Thoracic aorta (tissue), 2 donors: ENCODE measurements at places on chromosomes 7 and 10. TPM values are rescaled to one million over a fixed set of nuclear protein-coding genes. Genes with fewer than 3 reads are reported as not detected.

LIPM gene
- not detected for total RNA-seq

ACSL5 gene
- total RNA-seq, result 16.7 TPM

HOXA6 gene
- total RNA-seq, result not detected

FAM221A gene
- total RNA-seq, result 16.8 TPM

- no peak for DNase-seq
These were observed 88.0 kb upstream of the ADAM12 start for GRCh38 chr10:126476246-126476645.

DNA sequence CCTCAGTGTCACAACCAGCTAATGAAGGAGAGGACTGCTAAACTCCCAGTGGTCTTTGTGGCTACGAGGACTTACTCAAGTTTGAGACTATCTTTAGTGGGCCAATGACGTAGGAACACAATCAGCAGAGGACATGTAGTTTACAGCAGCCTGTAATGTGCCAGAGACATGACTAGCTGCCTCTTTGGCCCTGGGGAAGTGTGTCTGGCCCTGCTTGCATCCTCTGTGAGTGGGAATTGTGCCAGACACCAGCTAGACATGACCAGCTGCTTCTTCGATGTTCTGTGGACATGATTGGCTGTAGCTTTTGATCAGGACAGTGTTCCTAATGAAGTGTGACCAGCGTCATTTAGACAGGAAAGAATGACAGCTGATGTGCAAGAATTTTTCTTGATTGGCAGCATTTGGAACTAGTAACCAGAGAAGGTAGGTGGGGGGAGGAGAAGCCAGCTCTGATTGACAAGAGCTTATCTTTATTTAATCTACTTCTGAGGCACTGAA is 141.7 kb downstream of the AUTS2 start:
- no peak for DNase-seq

- DNase-seq, result no peak
These were observed 18.1 kb upstream of the SFRP5 start for GRCh38 chr10:97789770-97790397.

DNA sequence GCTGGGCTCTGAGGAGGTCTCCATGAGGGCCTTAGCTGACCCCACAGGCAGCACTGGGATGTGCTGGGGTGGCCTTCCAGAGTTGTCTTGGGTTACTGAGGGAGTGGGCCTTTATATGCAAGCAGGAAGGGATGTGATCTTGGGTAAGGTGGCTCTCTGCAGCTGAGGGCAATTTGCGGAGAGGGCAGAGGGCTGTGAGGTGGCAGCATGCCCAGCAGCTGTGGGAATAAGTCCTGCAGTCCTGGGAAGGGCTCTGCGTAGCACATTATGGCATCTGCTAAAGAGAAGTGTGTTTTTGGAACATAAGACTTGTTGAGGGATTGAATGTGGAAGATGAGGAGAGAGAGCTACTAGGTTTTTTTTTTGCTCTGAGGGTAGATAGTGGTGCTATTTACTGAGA is 99.6 kb upstream of the KMT2E start:
- DNase-seq, result no peak

GRCh38 chr7:138468244-138469123 is 8.4 kb downstream of the TRIM24 start:
- no peak for DNase-seq

GRCh38 chr7:31794851-31795344 is 107.9 kb downstream of the PPP1R17 start:
- DNase-seq, result no peak

GRCh38 chr7:134126966-134127848 is at the start of gene LRGUK:
Gene LRGUK, plus strand, starts transcription at chr7:134127340. Its CDS starts 28 bp downstream, at chr7:134127368.
- DNase-seq, result peak; percentile 44

DNA sequence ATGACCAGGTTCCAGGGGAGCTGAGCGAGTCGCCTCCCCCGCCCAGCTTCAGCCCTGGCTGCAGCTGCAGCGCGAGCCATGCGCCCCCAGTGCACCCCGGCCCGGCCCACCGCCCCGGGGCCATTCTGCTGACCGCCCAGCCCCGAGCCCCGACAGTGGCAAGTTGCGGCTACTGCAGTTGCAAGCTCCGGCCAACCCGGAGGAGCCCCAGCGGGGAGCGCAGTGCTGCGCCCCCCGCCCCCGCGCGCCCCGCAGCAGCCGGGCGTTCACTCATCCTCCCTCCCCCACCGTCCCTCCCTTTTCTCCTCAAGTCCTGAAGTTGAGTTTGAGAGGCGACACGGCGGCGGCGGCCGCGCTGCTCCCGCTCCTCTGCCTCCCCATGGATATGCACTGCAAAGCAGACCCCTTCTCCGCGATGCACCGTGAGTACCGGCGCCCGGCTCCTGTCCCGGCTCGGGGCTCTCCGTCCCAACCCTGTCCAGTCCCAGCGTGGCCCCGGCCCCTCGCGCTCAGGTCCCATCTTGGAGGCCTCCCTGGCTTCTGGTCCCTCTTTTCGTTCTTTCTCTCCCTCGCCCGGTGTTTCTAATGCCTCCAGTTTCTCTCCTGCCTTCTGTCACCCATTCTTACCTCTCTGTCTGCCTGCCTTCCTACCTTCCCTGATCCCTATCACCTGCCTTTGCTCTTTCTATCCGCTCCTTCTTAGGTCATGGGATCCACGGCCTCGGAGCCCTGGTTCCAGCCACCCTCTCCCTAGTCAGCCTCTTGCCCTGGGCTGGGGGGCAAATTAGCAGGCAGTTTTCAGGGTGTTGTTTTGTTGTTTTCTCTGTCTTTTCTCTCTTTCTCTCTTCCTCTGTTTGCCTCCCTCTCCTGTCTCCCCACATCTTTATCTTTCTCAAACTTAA is 751 bp downstream of the PAX2 start:
- no peak for DNase-seq

DNA sequence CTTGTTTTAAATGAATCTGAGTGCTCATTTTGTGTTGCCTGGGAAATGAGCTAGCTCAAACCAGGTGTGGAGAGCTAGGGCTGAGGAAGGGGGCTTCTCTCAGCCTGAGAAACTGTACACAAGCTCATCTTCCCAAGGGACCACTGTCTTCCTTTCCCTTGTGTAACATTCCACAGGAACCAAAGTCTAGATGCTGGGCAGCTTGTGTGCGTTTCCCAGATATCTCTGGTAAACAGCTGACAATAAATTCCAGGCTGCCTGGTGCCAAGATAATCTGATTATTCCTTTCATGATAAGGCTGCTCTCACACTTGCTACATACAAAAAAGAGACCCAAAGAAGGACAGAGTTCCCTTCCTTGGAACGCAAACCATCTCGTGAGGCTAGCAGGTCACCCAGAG is 33.1 kb upstream of the MKLN1 start:
- DNase-seq, result no peak

DNA sequence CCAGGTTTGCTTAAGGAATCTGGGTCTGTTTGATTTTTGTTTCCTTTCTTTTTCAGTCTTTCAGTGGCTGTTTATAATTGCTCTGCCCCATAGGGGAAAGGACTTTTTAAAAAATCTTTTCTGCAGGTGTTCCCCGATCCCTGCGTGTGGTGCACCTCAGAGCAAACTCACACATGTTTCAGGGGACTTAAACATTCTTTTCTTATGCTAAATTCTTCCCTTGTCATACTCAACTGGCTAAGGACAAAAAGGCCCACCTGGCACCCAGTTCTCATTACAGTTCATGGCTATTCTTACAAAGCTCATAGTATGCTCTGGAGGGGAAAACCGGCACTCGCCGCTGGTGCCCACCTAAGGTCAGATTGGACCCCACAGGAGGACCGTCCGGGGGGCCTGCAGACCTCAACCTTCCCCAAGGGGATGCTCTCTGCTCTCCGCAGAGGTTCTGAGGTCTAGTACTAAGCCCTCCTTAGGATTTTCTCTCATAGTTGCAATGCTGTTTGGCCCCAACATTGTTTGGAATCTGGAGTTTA is 220.3 kb downstream of the HGF start:
- DNase-seq, result no peak
